ENCODE measurements at places on chromosomes 3 and 15. TPM values are rescaled to one million over a fixed set of nuclear protein-coding genes. Genes with fewer than 3 reads are reported as not detected.

DNA sequence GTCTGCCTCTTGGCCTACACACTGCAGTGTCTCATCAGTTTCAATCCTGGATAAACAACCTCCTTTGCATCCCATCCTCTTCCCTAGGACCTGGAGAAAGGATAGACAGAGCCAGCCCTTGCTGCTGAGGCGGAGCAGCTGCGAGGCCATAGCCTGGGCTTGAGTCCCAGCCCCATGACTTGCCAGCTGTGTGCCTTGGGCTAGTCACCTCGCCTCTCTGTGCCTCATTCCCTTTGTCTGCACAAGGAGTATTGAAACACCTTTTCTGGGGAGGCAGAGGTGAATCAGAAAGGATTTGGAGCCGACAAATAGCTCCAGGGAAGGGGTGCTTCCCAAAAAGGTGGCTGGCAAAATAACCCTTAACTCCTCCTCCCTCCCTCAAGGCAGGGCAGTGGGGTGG is 65.0 kb upstream of the SLC6A1 start:
- H3K27me3 ChIP-seq, result no peaks in the 10 kb centered on the region
- no peak overlapping the region for H3K4me3 ChIP-seq
- no peak overlapping the region for H3K27ac ChIP-seq
- DNase-seq, result no peak
- no peaks in the 10 kb centered on the region for H3K36me3 ChIP-seq
- no peaks in the 10 kb centered on the region for H3K4me1 ChIP-seq

Gene SLCO2A1
- 8.3 TPM for total RNA-seq

Gene NOP10
- total RNA-seq, result 78.5 TPM

Gene KCNAB1
- 2.3 TPM for total RNA-seq

Gene LEKR1
- total RNA-seq, result 1.2 TPM

Gene ZCWPW2
- total RNA-seq, result 2.2 TPM

All from esophagus muscularis mucosa (tissue), 4 donors.